ENCODE measurements at places on chromosomes 16 and 17.

DNA sequence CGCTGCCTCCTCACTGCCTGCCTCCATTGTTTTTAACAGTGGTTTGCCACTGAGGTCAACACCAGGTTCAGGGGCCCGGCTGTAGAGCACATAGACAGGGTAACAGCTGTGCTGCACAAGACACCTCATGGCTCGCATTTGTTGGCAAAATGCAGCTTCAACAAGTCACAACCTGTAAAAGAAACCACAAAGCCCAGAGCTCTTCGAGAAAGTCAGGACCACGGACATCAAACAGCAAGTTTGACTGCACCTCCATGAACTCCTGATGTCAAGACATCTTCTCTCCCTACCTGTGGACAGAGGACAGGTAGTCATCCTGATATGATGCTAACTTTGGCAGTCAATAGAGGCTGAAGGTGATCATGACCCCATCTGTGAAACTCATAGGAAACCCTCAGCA, 142.4 kb upstream of the SOX9 start:
- no peak for DNase-seq

DNA sequence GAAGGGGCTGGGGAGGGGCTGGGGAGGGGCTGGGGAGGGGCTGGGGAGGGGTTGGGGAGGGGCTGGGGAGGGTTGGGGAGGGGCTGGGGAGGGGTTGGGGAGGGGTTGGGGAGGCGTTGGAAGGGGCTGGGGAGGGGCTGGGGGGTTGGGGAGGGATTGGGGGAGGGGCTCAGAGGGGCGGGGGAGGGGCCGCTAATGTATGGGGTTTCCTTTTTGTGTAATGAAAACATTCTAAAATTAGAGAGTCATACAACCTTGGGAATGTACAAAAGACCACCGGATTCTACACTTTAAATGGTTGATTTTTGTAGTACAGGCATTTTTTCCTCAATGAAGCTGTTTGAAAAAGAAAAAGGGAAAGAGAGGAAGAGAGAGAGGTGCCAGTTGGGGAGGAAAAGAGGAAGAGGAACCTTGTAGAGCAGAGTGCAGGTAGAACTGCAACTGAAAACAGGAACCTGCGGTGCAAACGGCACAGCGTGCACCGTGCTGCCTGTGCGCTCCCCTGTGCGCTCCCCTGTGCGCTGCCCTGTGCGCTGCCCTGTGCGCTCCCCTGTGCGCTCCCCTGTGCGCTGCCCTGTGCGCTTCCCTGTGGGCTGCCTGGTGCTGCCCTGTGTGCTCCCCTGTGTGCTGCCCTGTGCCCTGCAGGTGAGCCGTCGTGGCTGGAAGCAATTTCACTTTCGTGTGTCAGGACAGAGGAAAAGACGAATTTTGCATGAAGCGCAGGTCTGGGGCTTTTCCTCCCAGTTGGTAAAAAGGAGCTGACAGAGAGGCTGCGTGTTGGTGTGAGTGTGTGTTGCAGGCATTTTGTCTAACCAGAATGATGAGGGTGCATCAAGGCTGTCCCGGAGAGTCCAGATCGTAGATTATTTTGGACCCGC, 40.8 kb downstream of the METRNL start:
- no peak for DNase-seq

GRCh38 chr17:35879773-35880654, at the start of gene CCL5:
TSS of gene CCL5 (minus strand) at chr17:35880360.
- no peak for DNase-seq

DNA sequence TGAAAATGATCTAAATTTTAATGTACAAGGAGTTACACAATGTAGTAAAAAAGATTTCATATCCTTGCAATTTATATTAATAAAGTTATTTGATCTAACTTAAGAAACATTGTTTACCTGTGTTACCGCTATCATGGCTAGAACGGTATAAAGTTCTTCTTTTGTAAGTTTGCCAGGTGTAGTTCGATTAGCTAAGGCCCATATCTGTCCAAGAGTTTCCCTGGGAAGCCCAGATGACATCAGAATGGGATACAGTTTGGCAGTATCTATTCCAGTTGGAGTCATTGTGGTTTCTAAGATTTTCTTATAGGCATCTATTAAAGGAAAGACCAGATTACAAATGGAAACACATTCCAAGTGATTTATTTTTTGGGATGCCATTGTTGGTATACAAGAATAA, 37.5 kb downstream of the SYNRG start:
- DNase-seq, result no peak

GRCh38 chr17:9098242-9098825, 77.0 kb downstream of the NTN1 start:
- no peak for DNase-seq

DNA sequence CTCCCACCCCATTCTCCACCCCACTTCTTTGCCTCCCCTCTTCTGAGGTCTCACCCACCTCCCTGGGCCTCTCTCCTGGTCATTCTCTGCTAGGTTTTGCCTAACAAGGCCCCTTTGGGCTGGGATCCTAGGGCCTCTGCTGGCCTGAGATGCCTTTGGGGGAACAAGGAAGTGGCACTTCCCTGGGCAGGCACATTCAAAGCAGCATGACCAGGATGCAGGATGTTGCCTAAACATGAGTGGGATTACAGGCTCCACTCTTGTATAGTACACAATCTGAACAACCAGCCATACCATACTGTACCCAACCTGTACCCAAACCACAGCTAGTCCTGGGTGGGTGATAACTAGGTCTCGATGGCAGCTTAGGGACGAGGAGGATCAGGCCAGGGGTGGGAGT, 9.0 kb downstream of the GALK1 start:
- no peak for DNase-seq

GRCh38 chr16:73064212-73064993, 16.5 kb upstream of the ZFHX3 start:
- no peak for DNase-seq

GRCh38 chr16:26317885-26318284, 626.1 kb downstream of the HS3ST4 start:
- no peak for DNase-seq

DNA sequence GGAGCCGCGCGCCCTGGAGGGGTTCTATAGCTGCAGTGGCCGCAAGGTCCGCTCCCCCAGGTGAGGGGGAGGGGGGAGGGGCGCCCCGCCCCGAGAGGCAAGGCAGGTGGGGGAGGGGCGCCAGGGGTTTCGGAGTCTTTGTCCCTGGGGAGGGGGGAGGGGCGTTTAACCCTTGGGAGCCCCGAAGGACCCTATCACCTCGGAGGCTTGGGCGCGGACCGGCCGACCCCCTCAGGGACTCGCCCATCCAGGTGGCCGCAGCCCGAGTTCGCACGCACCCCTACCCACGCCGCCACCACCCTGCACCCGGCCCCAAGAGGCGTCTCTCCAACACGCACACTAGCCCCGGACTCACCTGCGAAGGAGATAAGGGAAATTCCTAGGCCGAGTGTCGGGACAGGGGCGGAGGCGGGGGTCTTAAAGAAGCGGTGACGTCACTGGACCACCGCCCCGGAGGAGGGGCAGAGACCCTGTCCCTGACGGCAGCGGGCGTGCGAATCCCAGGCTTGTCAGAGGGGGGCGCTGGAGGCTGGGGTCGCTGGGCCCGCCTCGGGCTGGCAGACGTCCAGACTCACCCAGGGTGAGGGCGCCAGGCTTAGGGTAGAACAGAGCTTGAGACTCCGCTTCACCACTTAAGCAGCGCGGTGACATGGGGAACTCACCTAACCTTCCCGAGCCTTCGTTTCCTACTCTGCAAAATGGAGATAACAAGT, at the start of gene CLDN6:
CLDN6 (minus strand) TSS at position 390 of the 713 bp plus-strand sequence. CDS start 2,162 bp downstream, outside the sequence.
- DNase-seq, result peak; percentile 15

GRCh38 chr17:16940116-16940881, 31.6 kb downstream of the TNFRSF13B start:
- no peak for DNase-seq

DNA sequence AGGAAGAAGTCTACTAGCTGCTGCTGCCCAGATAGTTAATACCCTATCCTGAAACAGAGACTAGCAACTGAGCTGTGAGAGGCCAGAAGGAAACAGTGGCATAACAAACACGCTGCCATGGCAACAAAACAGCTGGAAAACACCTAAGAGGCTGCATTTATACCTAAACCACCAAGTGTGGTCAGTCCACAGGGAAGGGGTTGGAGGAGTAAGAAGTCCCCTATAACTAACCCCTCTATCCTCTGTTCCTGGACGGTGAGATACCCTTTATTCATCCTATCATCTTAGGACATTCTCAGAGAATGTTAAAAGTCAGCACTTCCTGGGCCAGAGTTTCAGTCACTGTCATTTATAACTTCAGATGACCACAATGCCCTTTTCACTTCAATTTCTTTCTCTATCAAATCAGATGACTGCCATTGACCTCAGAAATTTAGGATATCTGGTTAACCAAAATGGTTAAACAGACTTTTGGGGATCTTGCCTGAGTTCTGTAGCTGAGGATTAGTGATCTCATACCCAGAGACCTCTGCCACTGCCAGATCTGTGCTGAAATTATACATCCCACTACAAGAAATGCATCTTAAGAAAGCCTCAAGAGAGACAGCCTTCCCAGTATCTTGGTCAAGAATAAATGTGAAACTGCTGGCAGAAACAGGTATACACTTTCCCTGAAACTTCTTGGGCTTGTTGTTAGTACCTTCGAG, 36.2 kb downstream of the STH start:
- DNase-seq, result no peak

DNA sequence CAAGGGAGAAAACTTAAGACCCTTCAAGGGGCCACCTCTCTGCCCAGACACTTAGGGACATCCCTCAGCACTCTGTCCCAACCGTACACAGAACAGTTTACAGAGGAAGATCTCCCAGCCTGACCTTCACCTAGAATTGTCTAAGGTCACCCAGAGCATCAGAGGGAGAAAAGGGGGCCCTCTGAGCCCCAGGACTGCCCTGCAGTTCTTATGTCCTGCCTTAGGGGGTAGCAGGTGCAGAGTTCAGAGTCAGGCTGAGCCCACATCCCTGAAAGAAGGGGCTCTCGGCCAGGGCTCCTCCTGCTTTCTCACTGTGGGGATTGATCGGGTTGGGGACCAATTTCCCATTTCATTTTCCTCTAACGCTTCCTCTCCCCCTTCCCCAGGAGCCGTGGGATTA, 15.4 kb downstream of the CA4 start:
- DNase-seq, result no peak

- no peak for DNase-seq
These were observed 102.4 kb downstream of the CCT6B start for GRCh38 chr17:34858591-34859565.

DNA sequence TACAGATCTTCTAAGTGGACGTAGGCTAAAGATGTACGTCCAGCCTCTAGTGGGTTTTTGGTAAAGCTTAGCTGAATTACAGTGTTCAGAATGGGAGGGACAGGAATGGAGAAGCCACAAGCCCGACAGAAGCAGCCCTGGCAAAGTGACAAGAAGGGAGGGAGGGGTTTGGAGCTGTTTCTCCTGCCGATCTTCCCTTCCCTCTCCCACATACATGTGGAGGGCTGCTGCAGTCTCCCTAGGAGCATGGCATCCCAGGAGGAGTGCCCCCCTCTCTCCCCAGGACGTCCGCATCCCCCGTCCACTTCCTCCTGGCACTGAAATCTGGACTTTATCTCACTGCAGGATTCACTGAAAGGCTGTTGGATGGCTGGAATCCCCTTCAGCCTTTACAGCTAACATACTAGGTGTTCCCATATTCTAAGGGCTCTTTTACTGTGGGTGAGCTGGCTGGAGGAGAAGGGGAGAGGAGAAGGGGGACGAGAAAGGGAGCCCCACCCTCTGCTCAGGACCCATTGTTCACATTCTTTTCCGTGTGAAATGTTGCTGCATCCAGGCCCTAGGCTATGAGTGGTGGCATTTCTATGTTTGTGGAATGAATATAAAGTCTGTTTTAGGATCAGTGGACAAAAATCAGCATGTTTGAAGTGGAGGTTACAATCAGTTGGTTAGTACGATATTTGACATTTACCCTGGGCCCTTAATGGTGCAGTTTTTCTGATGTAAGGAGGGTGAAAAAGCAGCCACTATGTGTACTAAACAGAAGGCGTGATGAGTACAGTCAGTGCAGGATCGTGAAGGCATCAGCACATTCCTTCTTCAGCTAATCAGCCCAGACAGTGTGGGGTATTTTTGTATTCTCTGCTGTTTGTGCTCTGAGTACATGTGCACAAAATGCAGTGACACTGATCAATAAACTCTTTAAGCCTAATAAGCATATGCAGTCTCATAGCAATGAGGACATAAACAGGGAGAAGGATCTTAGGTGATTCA, 94.6 kb downstream of the SPECC1 start:
- DNase-seq, result no peak

GRCh38 chr17:31649302-31649701, 209.7 kb downstream of the COPRS start:
- DNase-seq, result no peak

DNA sequence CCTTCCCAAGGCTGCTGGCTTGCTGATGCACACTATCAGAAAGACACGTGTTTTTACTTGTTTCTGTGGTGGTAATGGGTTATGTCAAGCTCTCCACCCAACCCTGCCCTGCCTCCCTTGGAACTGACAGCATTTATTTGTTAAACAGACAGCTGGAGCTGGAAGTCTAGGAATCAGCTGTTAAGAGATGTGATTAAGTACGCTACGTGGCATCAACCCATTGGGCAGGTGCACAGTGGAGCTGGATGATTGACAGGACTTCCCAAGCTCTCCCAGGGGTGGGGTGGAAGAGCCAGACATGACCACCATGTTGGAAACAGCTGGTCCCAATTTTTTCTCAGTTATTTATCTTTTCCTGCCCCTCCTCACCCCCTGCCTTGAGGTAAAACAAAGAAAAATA, 49.4 kb downstream of the ADAMTS18 start:
- DNase-seq, result no peak

Measured in stimulated activated CD4-positive, alpha-beta T cell treated with anti-CD3 and anti-CD28 coated beads, Interleukin-4, amount 100 ng/mL, for 4 hours (primary cell).